ENCODE measurements at places on chromosomes 6 and 20. TPM values are rescaled to one million over a fixed set of nuclear protein-coding genes. Genes with fewer than 3 reads are reported as not detected.

DNA sequence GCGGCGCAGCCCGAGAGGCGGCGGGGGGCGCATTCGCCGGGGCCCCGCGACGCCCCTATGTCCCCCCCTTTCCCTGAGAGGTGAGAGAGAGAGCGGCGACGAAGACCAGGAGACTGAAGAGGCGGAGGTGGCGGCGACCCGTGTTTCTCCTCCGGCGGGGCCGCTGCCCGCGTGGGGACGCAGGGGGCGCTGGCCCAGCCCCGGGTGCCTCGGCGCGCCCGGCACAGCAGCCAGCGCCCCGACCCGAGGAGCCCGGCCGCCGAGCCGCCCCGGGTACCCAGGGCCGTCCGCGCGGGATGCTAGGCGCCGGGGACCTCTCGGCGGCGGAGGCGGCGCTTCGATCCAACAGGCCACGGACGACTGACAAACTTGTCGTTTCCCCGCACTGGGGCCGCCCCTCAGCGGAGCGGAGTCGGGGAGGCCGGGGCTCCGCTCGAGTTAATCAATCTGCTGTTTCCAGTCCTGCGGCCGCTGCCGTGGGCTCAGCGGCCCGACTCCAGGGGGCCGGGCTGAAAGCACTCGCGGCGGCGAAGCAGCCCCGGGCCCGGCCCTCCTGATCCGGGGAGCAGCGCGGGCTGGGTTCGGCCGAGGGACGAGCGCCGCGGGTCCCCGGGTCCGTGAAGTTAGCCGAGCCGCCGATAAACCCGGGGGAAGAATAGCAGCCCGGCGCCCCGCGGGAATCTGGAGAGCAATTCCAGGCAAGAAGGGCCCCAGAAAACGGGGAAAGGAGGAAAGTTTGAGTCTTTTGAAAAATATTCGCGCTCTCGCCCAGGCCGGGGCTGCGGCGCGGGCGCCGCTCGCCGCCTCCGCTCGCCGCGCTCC lies 631 bp downstream of the MDGA1 start:
- DNase-seq: no peak

DNA sequence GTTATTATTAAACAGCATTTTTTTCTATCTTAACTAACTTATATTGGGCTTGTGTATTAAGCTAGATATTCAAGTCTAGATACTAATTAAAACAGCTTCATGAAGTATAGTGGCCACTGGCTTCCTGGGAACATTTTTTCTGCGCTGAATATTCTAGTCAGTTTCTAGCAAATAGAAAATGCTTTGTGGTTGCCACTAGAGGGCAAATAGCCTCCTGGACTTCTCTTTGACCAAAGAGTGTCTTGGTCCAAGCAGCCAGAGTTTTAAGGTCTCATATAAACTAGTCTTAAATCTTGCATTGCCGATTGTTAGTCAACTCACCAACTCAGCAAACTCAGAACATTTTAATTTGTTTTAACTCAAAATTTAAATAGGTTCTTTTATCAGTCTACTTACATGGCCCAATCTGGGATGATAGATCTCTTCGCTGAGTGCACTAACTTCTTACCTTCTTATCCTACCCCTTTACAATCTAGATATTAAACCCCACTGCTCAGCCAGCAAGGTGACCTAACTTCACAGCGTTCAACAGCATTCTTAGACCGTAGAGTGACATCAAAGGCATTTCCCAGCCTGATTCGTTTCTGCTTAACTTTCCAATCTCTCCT lies 24.6 kb upstream of the ID4 start:
- no peak for DNase-seq

GRCh38 chr6:35512006-35512405 lies 690 bp downstream of the TULP1 start:
- no peak for DNase-seq

- no peak for DNase-seq
These were observed 45.1 kb downstream of the CGA start for GRCh38 chr6:87049779-87050178.

DNA sequence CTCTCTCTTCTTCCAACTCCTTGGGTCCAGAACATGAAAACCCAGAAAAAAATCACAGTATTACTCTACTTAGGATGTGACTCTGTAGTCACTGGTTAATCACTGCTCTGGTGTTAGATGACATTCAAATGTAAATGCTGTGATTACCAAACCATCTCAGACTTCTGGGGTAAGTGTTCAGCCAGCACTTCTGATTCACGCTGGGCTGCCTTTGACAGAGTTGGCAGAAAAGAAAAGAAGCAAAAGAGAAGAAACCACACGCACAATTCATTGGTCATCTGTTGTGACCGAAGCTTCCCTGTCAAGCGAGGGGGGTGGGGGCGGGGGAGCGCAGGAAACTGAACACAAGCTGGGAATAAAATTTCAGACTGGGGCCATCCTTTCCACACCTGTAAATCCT lies 82.7 kb downstream of the PSMG4 start:
- no peak for DNase-seq

GRCh38 chr6:7159790-7160525 lies 52.2 kb downstream of the RREB1 start:
- no peak for DNase-seq

GRCh38 chr6:53244958-53245357 lies 96.3 kb upstream of the GCM1 start:
- DNase-seq: no peak

DNA sequence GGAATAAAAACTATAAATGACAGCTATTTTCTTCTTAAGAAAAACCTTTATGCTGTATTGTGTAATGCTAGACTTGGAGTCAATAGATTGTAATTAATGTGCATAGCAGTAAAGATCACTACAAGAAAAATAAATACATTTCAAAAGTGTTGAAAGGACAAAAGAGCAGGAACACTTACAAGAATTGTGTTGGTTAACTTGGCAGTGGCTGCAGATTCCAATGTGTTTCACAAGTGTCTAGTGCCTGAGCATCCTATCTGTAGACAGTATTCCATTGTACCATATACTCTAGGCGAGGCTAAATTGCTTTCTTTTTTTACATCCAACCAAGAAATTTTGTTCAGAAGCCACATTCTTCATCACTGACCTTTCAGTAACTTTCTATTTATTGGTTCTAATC lies 924.1 kb downstream of the EPHA7 start:
- no peak for DNase-seq

GRCh38 chr6:3791526-3792203 lies 40.2 kb upstream of the PXDC1 start:
- no peak for DNase-seq

DNA sequence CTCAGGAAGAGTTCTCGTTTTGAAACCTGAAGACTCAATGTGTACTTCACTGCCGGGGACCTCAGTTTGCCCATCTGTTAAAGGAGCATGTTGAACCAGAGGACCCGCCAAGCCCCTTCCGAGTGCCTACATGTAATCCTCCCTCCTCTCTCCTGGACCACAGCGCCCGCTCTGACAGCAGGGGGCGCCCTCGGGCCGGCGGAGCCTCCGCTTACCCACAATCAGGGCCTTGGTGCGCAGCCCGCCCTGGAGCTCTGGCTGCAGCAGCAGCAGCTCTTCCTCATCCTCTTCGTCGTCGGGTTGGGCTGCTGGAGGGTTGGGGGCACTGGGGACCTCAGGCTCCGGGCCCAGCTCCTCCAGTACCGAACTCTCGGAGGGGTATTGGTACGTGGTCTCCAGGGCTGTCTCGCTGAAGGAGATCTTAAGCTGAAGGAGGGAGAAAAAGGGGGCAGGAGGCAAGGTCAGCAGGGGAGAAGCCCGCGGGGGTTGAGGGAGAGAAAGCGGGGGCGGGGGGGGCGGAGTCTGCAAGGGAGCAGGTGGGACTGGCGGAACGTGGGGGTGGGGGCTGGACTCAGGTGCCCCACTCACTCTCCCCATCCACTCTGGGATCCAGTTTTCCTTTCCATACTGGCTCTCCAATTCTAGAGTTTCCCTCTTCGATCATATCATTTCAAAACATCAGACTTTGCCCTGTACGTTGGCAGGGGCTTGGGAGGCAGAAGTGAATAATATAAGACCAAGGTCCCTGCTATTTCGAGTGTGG lies 6.3 kb upstream of the DHX16 start:
- DNase-seq: no peak

DNA sequence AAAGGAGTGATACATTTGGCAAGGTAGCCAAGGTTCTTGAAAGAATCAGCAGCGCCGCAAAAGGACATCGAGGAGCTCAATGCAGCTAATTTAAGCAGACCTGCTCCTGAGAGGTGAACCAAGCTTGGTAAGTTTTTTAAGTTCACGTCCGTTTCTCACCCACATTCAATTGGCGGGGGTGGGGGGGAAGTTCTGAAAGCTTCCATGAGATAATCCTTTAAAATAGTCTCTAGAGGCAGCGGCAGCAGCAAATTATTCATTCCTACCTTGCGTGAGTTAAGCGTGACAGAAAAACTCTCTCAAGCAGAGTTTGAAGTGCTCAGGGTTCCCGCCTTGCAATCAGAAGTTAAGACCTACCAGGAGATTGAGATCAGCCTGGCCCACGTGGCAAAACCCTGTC lies 97.3 kb upstream of the NHSL1 start:
- DNase-seq: no peak

DNA sequence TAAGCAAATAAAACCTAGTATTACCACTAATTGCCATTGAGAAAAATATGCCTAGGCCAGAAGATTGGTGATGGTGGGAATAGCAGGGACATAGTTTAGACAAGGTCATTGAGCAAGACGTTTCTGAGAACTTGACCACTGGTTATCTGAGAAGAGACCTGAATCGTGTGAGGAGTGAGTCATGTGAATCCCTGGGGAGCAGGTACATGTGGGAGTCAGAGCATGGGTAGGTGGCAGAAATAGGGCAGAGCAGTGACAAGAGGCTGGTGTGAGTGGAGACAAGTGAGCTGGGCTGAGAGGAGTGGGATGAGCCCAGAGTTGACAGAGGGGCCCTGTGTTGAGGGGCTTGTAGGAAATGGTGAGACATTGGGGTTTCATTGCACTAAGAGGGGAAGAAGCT lies 16.4 kb downstream of the MICA start:
- DNase-seq: no peak

DNA sequence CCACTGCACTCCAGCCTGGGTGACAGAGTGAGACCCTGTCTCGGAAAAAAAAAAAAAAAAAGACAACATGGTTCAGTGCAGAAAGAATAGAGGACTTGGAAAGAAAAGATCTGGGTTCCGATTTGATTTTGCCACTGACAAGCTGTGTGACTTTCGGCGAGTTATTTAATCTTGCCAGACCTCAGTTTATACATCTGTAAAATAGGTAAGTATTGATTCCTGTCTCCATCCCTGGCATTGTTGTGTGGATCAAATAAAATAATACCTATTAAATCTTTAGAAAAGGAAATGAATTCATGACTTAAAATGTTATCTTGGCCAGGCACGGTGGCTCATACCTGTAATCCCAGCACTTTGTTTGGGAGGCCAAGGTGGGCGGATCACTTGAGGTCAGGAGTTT lies 7.0 kb downstream of the ITCH start:
- DNase-seq: no peak

DNA sequence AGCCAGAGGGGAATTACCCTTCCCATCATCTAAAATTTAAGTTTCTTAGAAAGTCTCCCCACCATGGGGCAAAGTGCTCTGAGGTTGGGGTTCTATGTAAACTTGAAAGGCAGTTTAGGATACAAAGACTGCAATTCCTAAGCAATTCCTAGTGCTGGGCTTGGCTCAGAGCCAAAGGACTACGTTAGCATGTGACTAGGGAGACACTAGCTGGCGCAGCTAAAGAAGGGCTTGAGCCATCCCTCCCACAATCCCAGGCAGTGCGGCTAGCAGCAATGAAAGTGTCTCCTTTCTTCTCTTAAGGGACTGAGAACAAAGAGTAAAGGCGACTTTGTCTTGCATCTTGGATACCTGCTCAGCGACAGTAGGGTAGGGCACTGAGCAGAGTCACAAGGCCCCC lies 306.6 kb upstream of the FKBP1C start:
- no peak for DNase-seq

- DNase-seq: no peak
These were observed 170.9 kb downstream of the SCP2D1 start for GRCh38 chr20:18984238-18985200.

GRCh38 chr6:163730246-163731210 lies 316.0 kb downstream of the QKI start:
- no peak for DNase-seq

DNA sequence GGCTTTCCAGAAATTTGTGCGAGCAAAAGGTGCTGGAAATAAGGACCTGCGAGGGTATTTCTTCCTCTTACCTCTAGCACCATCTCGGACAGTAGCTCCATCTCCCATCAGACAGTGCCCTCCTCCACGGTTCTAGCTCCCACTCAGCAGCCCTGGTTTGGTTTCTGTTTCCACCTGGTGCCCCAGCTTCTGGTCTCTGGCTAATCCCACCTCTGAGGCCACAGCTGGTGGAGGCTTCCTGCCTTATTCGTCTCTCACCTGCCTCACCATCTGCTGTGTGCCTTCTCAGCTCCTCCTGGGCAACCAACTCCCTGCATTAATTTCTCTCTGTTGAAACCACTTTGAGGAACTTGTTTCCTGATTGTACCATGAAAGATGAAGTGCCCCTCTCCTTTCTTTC lies 162.4 kb upstream of the CDYL start:
- DNase-seq: no peak

MATN4 gene
- total RNA-seq: 0.27 TPM

SSTR4 gene
- not detected for total RNA-seq

SCRT2 gene
- total RNA-seq: not detected

PNPLA1 gene
- total RNA-seq: not detected

HNF4A gene
- total RNA-seq: 0.78 TPM

ZNF311 gene
- total RNA-seq: 0.27 TPM

IPCEF1 gene
- 2.8 TPM for total RNA-seq

PRDM13 gene
- total RNA-seq: not detected

SUMO4 gene
- total RNA-seq: 5.6 TPM

SLC32A1 gene
- total RNA-seq: not detected

HACE1 gene
- total RNA-seq: 20.7 TPM

ISM1 gene
- total RNA-seq: 25.1 TPM

KCNQ2 gene
- not detected for total RNA-seq
